Progenitor cell of endocrine pancreas (in vitro differentiated cells): ENCODE measurements at places on chromosomes 6 and 20.

DNA sequence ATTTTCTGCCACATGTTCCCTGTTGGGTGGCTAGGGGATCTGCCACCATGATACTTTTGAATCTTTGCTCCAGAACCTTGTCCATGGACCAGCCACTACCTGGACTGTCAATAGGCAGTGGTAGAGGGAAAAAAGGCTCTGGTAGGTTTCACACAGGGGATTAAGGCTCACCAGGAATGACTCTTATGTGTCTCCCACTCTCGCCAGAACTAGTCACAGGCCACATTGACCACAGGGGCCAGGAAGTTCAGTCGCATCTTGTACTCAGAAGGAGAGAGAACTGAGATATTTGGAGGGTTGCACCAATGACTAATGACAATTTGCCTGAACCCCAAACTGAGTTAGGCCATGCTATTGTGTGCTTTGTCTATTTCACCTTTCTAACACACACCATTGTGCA, 23.6 kb upstream of the APCDD1L start:
- H3K4me1 ChIP-seq: no peaks in the 10 kb centered on the region
- peaks cover 11% of the 10 kb centered on the region for H3K27me3 ChIP-seq
- no peak for DNase-seq
- H3K4me3 ChIP-seq: no peak overlapping the region
- H3K36me3 ChIP-seq: no peaks in the 10 kb centered on the region

- peaks cover 17% of the 10 kb centered on the region for H3K27me3 ChIP-seq
- peak; percentile 20 for DNase-seq
- H3K27ac ChIP-seq: no peak overlapping the region
- H3K36me3 ChIP-seq: no peaks in the 10 kb centered on the region
- H3K4me1 ChIP-seq: peaks cover 1% of the 10 kb centered on the region
- no peak overlapping the region for H3K4me3 ChIP-seq
Measured at GRCh38 chr6:31083742-31084354, 28.5 kb downstream of the C6orf15 start.

- no peak overlapping the region for H3K27ac ChIP-seq
- DNase-seq: no peak
- peaks cover 13% of the 10 kb centered on the region for H3K36me3 ChIP-seq
- H3K4me1 ChIP-seq: peaks cover 24% of the 10 kb centered on the region
- H3K27me3 ChIP-seq: no peaks in the 10 kb centered on the region
- H3K4me3 ChIP-seq: no peak overlapping the region
Measured at GRCh38 chr6:21005816-21006570, 471.7 kb downstream of the CDKAL1 start.

DNA sequence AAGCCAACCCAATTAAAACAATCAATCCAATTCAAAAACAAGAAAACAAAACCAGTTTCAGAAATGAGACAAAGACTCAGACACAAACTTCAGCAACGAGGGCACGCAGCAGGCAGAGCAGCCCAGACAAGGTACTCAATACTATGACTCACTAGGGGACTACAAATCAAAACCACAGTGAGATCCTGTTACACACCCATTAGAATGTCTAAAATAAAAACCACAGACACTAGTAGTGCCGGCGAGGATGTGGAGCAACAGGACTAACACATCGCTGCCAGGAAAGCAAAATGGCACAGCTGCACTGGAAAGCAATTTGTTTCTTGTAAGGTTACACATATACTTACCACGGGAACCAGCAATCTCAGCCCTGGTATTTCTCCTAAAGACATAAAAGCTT, 28.4 kb upstream of the MAS1L start:
- no peak for DNase-seq
- no peak overlapping the region for H3K4me3 ChIP-seq
- no peaks in the 10 kb centered on the region for H3K36me3 ChIP-seq
- no peak overlapping the region for H3K27ac ChIP-seq
- no peaks in the 10 kb centered on the region for H3K4me1 ChIP-seq
- H3K27me3 ChIP-seq: peaks cover 5% of the 10 kb centered on the region

DNA sequence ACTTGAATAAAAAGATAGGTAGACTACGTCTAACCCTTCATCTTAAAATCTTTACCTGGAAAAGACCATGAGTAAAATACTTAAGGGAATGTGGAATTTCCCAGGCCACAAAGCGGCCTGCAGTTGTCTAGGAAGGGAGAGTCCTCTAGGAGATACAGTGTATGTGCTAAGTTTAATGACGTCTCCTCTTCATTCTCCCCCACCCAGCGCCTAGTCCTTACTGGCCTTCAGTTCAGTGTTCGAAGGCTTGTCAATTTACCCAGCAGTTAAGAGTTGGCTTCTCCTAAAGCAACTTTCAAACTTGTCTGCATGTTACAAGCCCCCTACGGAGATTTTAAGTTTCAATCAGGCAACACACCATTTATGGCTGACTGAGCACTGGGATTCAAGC, 35.2 kb downstream of the HFE start:
- H3K4me1 ChIP-seq: peaks cover 34% of the 10 kb centered on the region
- H3K27ac ChIP-seq: peak overlapping the region; percentile 98
- DNase-seq: no peak

- peaks cover 18% of the 10 kb centered on the region for H3K4me1 ChIP-seq
- H3K27ac ChIP-seq: no peak overlapping the region
- no peaks in the 10 kb centered on the region for H3K36me3 ChIP-seq
- H3K27me3 ChIP-seq: peaks cover 9% of the 10 kb centered on the region
- DNase-seq: no peak
Measured at GRCh38 chr20:47859278-47859677, 74.0 kb upstream of the SULF2 start.

DNA sequence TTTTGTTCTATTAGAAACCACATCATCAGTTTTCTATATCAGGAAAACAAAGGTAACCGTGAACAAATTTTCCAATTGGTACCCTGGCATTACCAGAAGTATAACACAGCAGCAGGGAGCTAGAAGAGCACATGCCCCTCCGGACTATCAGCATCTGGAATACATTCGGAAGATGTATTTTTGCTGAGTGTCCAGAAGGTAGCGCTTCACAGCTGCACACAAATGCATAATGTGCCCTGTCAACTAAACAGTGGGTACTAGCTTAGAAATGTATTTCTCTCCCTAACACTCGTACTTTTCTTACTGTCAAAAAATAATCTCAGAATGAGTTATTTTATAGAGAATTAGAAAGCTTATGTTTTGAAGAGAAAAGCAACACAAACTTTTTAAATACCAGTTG, 77.6 kb downstream of the HUS1B start:
- no peak overlapping the region for H3K27ac ChIP-seq
- DNase-seq: no peak
- peaks cover 18% of the 10 kb centered on the region for H3K36me3 ChIP-seq
- no peak overlapping the region for H3K4me3 ChIP-seq
- no peaks in the 10 kb centered on the region for H3K27me3 ChIP-seq

DNA sequence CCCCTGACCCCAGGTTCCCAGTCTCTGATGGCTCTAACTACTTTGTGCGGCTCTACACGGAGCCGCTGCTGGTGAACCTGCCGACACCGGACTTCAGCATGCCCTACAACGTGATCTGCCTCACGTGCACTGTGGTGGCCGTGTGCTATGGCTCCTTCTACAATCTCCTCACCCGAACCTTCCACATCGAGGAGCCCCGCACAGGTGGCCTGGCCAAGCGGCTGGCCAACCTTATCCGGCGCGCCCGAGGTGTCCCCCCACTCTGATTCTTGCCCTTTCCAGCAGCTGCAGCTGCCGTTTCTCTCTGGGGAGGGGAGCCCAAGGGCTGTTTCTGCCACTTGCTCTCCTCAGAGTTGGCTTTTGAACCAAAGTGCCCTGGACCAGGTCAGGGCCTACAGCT, 9.6 kb downstream of the PIGT start:
- no peaks in the 10 kb centered on the region for H3K4me1 ChIP-seq
- no peak overlapping the region for H3K27ac ChIP-seq
- peaks cover 9% of the 10 kb centered on the region for H3K36me3 ChIP-seq
- no peak overlapping the region for H3K4me3 ChIP-seq
- DNase-seq: no peak

- no peak overlapping the region for H3K4me3 ChIP-seq
- H3K4me1 ChIP-seq: peaks cover 3% of the 10 kb centered on the region
- no peak for DNase-seq
- no peaks in the 10 kb centered on the region for H3K27me3 ChIP-seq
- no peaks in the 10 kb centered on the region for H3K36me3 ChIP-seq
Measured at GRCh38 chr6:65638047-65638831, 68.8 kb downstream of the EYS start.

DNA sequence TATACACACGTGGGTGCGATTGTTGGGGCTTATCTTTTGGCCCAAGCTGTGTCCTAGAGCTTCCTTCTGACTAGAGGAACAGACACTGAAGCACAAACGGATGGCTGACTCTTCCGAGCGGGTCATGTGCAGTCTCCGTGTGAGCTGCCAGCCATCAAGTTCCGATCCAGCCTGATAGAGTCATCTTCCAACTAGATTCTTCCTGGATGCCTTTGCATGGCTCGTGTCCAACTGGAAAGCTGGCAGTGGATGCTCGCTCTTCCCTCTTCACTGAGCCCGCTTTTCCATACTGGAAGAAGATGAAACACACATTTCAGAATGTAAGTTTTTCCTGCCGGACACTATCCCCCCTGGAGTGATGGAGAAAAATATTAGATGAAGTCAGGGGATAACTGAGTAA, 148.1 kb downstream of the SCML4 start:
- H3K27me3 ChIP-seq: peaks cover 9% of the 10 kb centered on the region
- H3K4me3 ChIP-seq: no peak overlapping the region
- no peak overlapping the region for H3K27ac ChIP-seq

GRCh38 chr6:98880486-98880885, 46.1 kb downstream of the POU3F2 start:
- no peak overlapping the region for H3K4me3 ChIP-seq
- H3K36me3 ChIP-seq: peaks cover 2% of the 10 kb centered on the region

GRCh38 chr6:8234321-8234720, 132.0 kb upstream of the EEF1E1 start:
- DNase-seq: no peak
- H3K27me3 ChIP-seq: no peaks in the 10 kb centered on the region
- peaks cover 29% of the 10 kb centered on the region for H3K4me1 ChIP-seq
- H3K4me3 ChIP-seq: no peak overlapping the region
- H3K36me3 ChIP-seq: no peaks in the 10 kb centered on the region

DNA sequence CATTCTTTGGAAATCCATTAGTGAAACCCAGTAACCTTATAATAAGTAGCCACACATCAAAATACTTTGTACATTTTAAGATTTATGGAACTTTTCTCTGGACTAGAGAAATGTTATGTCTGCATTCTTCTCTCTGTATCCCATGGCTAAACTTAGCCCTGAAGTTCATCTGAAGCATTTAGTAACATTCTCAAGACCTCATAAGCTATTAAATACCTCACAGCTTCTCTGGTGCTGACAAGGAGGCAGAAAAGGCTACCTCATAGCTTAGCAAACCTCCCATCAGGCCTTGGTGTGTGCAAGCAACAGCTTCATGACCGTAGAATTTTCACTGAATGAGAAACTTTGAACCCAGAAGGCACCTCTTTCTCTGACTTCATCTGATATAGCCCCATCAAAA, 38.9 kb upstream of the HDGFL1 start:
- no peaks in the 10 kb centered on the region for H3K27me3 ChIP-seq
- DNase-seq: no peak
- no peak overlapping the region for H3K4me3 ChIP-seq
- no peaks in the 10 kb centered on the region for H3K36me3 ChIP-seq
- peaks cover 2% of the 10 kb centered on the region for H3K4me1 ChIP-seq
- H3K27ac ChIP-seq: no peak overlapping the region

GRCh38 chr20:49460916-49461315, 21.6 kb downstream of the KCNB1 start:
- no peaks in the 10 kb centered on the region for H3K4me1 ChIP-seq
- H3K4me3 ChIP-seq: no peak overlapping the region

DNA sequence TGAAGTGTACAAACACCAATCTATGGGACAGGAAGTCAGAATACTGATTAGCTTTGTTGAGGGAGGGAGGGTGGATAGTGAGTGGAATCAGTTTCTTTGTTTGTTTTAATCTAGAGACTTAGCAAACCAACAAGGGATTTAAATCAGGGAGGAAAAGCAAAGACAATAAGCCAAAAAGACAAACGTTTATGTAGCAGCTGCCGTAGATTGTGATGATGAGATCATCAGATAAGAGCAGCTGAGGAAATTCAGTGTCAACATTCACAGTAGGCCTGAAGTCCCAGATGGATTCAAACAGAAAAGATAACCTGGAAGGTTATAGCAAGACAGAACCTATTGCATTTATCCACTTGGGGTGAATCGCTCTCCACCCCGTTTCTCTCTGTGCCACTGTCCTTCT, 104.9 kb upstream of the SYNDIG1 start:
- peaks cover 10% of the 10 kb centered on the region for H3K27me3 ChIP-seq
- DNase-seq: no peak
- H3K27ac ChIP-seq: no peak overlapping the region
- peaks cover 2% of the 10 kb centered on the region for H3K36me3 ChIP-seq

DNA sequence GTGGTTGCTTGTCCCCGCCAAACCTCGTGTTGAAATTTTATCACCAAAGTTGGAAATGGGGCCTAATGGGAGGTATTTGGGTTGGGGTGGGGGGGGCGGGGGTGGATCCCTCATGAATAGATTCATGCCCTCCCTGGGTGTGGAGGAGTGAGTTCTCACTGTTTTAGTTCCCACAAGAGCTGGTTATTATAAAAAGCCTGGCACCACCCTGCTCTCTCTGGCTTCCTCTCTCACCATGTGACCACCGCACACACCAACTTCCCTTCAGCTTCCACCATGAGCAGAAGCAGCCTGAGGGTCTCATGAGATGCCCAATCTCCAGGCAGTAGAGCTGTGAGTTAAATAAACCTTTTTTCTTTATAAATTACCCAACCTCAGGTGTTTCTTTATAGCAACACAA, 111.3 kb downstream of the PRDM1 start:
- peaks cover 5% of the 10 kb centered on the region for H3K36me3 ChIP-seq
- H3K4me1 ChIP-seq: peaks cover 5% of the 10 kb centered on the region
- H3K4me3 ChIP-seq: no peak overlapping the region

- peaks cover 92% of the 10 kb centered on the region for H3K27me3 ChIP-seq
- peak overlapping the region; percentile 70 for H3K4me3 ChIP-seq
- H3K36me3 ChIP-seq: no peaks in the 10 kb centered on the region
- peak; percentile 22 for DNase-seq
- no peak overlapping the region for H3K27ac ChIP-seq
Measured at GRCh38 chr6:127119102-127120022, 891 bp downstream of the RSPO3 start.

GRCh38 chr6:140303218-140303949, 928.9 kb upstream of the CITED2 start:
- H3K4me1 ChIP-seq: peaks cover 2% of the 10 kb centered on the region
- no peak overlapping the region for H3K27ac ChIP-seq
- H3K27me3 ChIP-seq: no peaks in the 10 kb centered on the region
- no peak overlapping the region for H3K4me3 ChIP-seq
- DNase-seq: no peak

- no peak overlapping the region for H3K27ac ChIP-seq
- no peaks in the 10 kb centered on the region for H3K27me3 ChIP-seq
- DNase-seq: no peak
- H3K4me3 ChIP-seq: no peak overlapping the region
- no peaks in the 10 kb centered on the region for H3K36me3 ChIP-seq
Measured at GRCh38 chr6:137775227-137775626, 91.8 kb upstream of the TNFAIP3 start.

GRCh38 chr6:11253594-11253993, 21.1 kb upstream of the NEDD9 start:
- no peaks in the 10 kb centered on the region for H3K27me3 ChIP-seq
- no peaks in the 10 kb centered on the region for H3K36me3 ChIP-seq
- H3K27ac ChIP-seq: no peak overlapping the region
- no peak for DNase-seq
- peaks cover 18% of the 10 kb centered on the region for H3K4me1 ChIP-seq

- H3K36me3 ChIP-seq: no peaks in the 10 kb centered on the region
- no peak overlapping the region for H3K4me3 ChIP-seq
- H3K27me3 ChIP-seq: no peaks in the 10 kb centered on the region
- DNase-seq: no peak
- no peak overlapping the region for H3K27ac ChIP-seq
Measured at GRCh38 chr6:140414966-140415620, 1040.6 kb upstream of the CITED2 start.
